ENCODE measurements at places on chromosomes 2 and 18.

GRCh38 chr2:191359133-191359532 is 113.9 kb downstream of the MYO1B start:
- DNase-seq: no peak

DNA sequence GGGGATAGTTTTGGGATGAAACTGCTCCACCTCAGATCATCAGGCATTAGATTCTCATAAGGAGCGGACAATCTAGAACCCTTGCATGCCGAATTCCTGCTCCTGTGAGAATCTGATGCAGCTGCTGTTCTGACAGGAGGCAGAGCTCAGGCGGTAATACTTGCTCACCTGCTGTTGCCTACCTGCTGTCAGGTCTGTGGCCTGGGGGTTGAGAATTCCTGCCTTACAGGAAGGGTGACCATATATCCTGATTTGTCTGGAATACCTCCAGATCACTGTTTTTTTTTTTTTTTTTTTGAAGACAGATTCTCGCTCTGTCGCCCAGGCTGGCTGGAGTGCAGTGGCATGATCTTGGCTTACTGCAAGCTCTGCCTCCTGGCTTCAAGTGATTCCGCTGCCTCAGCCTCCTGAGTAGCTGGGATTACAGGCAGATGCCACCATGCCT is 21.7 kb downstream of the ACSL3 start:
- DNase-seq: no peak

GRCh38 chr2:199749571-199749970 is 101.4 kb downstream of the FTCDNL1 start:
- DNase-seq: no peak

GRCh38 chr2:2142345-2142744 is 188.7 kb downstream of the MYT1L start:
- DNase-seq: no peak

GRCh38 chr18:26764177-26764576 is 101.3 kb downstream of the AQP4 start:
- no peak for DNase-seq

DNA sequence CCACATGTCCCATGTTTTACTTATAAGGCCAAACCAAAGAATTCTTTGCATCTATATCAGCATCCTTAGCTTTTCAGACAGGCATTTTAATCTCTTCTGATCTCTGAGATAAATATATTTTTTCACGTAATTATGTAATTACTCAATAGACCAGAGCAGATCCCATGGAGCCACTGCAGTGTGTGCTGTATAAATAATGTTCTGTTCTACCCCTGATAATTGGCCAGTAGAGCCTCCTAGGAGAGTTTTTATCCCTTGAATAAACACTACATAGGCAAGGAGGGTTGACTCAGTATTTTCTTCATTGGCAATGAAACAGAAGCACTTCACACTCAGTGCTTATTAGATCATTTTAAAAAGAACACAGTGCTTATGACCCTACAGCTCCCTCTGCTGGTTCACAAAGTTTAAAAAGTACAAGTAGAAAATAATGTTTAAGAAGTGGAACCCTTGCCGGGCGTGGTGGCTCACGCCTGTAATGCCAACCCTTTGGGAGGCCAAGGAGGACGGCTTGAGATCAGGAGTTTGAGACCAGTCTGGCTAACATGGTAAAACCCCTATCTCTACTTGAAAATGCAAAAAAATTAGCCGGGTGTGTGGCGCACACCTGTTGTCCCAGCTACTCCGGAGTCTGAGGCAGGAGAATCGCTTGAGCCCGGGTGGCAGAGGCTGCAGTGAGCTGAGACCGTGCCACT is 91.9 kb downstream of the PPP1R1C start:
- peak; percentile 75 for DNase-seq
